B cell (primary cell): ENCODE measurements at places on chromosomes 12 and 14.

DNA sequence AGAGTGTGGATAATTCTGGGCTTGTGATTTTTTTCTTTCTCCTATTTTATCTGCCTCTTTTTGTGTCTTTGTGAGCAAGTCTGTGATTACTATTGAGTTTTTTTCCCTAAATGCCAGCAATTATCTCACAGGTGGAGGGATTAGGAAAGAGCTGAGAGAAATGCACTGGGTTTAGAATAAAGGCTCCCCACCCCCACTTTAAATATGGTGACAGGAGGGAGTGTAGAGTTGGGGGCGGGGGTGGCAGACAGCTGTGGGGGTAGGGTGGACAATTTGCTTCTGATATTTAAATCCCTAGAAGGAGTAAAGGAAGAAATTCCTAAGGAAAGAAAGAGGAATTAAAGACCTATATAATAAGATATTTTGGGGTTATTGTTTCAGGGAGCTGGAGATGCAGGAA lies 145.9 kb downstream of the NRXN3 start:
- no peaks in the 10 kb centered on the region for H3K4me1 ChIP-seq
- H3K27ac ChIP-seq: no peak overlapping the region
- no peaks in the 10 kb centered on the region for H3K27me3 ChIP-seq

DNA sequence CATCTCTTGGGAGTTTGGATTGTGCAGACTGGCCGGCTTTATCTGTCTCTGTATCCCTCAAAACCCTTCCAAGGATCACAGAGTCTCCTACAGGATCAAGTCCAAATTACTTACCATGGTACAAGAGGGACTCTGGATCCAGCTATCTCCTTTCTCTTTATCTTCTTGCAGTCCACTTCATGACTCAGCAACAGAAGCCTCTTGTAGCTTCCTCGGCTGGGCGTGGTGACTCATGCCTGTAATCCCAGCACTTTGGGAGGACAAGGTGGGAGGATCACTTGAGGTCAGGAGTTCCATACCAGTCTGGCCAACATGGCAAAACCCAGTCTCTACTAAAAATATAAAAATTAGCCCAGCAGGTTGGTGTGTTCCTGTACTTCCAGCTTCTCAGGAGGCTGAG lies 189.7 kb downstream of the BCAT1 start:
- H3K36me3 ChIP-seq: no peaks in the 10 kb centered on the region
- H3K27ac ChIP-seq: no peak overlapping the region
- H3K4me1 ChIP-seq: no peaks in the 10 kb centered on the region
- H3K27me3 ChIP-seq: no peaks in the 10 kb centered on the region

- no peak overlapping the region for H3K4me3 ChIP-seq
- no peak overlapping the region for H3K27ac ChIP-seq
- H3K36me3 ChIP-seq: no peaks in the 10 kb centered on the region
- H3K27me3 ChIP-seq: peaks cover 30% of the 10 kb centered on the region
- no peak for DNase-seq
Measured at GRCh38 chr14:22977684-22978486, 4.5 kb downstream of the AJUBA start.

DNA sequence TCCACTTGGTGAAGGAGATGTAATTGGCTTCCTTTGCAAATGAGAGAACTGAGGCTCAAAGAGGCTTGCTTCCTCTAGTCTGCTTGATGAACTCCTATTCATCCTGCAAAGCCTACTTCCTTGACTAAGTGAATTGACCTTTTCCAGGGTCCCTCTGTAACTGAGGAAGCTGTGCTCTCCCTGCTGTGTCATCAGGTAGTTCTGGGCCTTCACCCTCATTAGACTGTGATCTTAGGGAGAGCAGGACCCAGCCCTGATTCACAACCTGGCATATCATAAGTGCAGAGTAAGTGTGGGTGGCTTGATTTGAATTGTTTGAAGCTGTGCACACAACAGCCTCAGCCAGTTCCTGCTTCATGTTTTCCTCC lies 16.3 kb downstream of the ASB2 start:
- no peaks in the 10 kb centered on the region for H3K36me3 ChIP-seq
- no peak for DNase-seq
- peaks cover 92% of the 10 kb centered on the region for H3K4me1 ChIP-seq
- peak overlapping the region; percentile 68 for H3K27ac ChIP-seq

GRCh38 chr14:68636597-68636996 lies 156.3 kb downstream of the ZFP36L1 start:
- no peak for DNase-seq
- H3K4me3 ChIP-seq: no peak overlapping the region
- no peaks in the 10 kb centered on the region for H3K36me3 ChIP-seq
- peaks cover 19% of the 10 kb centered on the region for H3K4me1 ChIP-seq
- no peak overlapping the region for H3K27ac ChIP-seq

DNA sequence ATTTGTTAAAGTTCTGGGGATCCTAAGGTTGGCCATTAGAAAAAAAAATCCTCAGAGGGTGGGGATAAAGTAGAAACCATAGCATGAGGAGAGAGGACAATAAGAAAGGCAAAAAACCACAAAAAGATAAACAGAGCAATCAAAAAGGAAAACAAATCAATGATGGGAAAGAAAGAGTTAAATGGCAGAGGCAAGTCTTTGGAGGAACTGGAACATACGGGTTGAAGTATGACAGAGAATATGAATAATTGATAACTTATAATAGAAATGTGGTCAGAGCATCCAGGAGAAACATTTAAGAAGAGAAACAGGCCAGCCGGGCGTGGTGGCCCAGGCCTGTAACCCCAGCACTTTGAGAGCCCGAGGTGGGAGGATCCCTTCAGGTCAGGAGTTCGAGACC lies 17.8 kb upstream of the SALL2 start:
- no peaks in the 10 kb centered on the region for H3K4me1 ChIP-seq
- H3K4me3 ChIP-seq: no peak overlapping the region
- H3K27ac ChIP-seq: no peak overlapping the region

GRCh38 chr14:21509432-21510143 lies 1.6 kb downstream of the METTL3 start:
- H3K36me3 ChIP-seq: peaks cover 17% of the 10 kb centered on the region
- no peaks in the 10 kb centered on the region for H3K27me3 ChIP-seq
- peaks cover 26% of the 10 kb centered on the region for H3K4me1 ChIP-seq
- DNase-seq: no peak

DNA sequence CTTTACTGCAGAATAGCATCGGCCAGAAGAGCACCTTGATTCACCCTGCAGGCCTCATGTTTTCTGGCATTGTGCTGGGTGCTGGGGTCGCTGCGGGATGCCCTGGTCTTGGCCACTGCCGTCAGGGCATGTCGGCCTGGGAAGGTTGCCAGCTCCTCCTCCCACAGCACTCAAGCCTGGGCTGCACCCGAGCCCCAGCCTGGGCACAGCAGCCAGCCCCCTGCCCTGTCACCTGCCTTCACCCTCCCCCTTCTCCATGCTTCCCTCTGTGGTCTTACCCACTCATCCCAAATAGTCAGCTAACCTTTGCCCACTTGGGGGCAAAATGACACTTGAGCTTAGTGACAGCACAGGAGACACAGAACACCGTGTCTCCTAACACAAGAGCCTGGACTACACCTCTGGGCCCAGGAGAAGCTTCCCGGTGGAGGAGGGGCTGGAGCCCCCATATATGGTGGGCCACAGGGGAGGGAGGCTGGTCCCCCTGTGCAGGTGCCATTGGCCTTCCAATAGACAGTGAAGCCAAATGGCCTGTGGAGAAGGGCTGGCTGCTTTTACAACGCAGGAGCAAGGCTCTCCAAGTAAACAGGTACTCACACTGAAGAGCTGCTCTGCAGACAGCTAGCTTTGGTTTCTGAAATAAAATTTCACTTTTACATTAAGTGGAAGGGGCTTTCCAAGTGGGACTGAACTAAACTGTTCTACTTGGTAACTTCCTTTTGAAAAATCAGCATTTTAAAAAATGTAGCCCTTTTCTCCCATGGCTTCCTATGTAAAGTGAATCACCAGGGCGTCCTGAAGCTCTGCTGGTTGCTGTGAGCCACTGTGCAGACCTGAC lies 51.2 kb upstream of the AMN start:
- H3K27ac ChIP-seq: no peak overlapping the region
- DNase-seq: no peak
- no peak overlapping the region for H3K4me3 ChIP-seq
- no peaks in the 10 kb centered on the region for H3K27me3 ChIP-seq
- peaks cover 11% of the 10 kb centered on the region for H3K4me1 ChIP-seq

DNA sequence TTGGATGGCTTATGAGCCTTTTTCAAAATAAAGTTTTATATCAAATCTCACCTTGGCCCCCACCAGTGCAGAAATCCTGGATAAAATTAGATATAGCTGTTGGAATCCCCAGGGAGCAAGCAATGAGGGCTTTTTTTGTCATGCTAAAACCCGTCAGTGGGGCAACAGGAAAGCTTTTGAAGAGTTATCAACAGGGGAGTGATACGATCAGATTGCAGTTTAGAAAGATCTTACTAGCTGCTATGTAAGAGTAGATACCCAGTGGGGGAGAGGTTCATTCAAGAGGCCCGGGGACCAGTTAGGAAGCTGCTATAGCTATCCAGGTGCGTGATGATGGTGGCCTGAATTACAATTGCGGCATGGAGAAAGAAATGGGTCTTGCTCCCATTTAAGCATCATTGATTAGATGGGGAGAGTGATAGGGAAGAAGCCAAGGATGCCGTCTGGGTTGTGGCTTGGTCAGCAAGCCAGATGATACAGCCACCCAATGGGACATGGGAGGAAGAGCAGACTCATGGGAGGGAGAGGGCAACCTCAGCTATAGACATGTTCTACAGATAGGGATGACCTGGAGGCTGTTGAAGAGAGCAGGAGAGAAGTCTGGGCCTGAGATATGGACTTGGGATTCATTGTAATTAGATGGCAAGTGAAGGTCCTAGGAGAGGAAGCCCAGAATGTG lies 272.4 kb downstream of the DPF3 start:
- H3K4me3 ChIP-seq: no peak overlapping the region
- H3K27me3 ChIP-seq: no peaks in the 10 kb centered on the region
- no peak overlapping the region for H3K27ac ChIP-seq
- H3K36me3 ChIP-seq: no peaks in the 10 kb centered on the region

GRCh38 chr12:91702843-91703425 lies 442.7 kb downstream of the BTG1 start:
- no peaks in the 10 kb centered on the region for H3K36me3 ChIP-seq
- no peak for DNase-seq
- H3K27me3 ChIP-seq: no peaks in the 10 kb centered on the region
- H3K4me3 ChIP-seq: no peak overlapping the region
- H3K4me1 ChIP-seq: no peaks in the 10 kb centered on the region

- peaks cover 5% of the 10 kb centered on the region for H3K4me1 ChIP-seq
- peaks cover 12% of the 10 kb centered on the region for H3K36me3 ChIP-seq
- H3K27me3 ChIP-seq: no peaks in the 10 kb centered on the region
- DNase-seq: no peak
Measured at GRCh38 chr12:109938947-109939346, 38.9 kb downstream of the TCHP start.

- H3K27ac ChIP-seq: no peak overlapping the region
- DNase-seq: no peak
- no peak overlapping the region for H3K4me3 ChIP-seq
- no peaks in the 10 kb centered on the region for H3K36me3 ChIP-seq
Measured at GRCh38 chr14:89025561-89026236, 201.2 kb downstream of the TTC8 start.

DNA sequence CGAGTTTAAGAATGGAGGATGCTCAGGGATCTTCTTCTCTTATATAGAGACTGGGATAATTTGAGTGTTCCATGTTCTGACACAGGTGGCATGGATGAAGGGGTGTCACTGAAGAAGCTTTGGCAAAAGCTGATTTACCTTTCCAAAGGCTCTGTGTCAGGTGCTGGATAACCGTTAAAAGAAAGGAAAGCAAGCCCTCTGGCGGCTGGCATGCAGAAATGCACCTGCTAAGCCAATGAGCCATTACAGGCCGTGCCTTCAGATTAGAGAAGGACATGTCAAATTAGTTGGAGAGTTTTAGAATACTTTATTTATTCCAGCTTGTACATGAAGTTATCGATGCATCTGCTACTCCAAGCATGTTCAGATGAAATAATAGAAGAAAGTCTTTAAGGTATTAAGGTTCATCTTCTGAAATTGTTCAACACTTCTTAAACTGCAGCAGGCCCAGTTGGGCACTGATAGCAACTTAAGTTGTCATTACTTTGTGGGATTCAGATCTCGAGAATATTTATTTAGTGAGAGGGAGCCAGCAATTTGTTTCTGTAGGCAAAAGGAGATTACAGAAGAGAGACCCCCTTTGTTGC lies 678.2 kb downstream of the NRXN3 start:
- no peaks in the 10 kb centered on the region for H3K36me3 ChIP-seq
- H3K27ac ChIP-seq: no peak overlapping the region
- H3K4me1 ChIP-seq: no peaks in the 10 kb centered on the region

GRCh38 chr14:20418501-20418909 lies 5.2 kb upstream of the TEP1 start:
- no peaks in the 10 kb centered on the region for H3K27me3 ChIP-seq
- no peak overlapping the region for H3K4me3 ChIP-seq
- no peaks in the 10 kb centered on the region for H3K36me3 ChIP-seq
- H3K27ac ChIP-seq: no peak overlapping the region
- no peak for DNase-seq

DNA sequence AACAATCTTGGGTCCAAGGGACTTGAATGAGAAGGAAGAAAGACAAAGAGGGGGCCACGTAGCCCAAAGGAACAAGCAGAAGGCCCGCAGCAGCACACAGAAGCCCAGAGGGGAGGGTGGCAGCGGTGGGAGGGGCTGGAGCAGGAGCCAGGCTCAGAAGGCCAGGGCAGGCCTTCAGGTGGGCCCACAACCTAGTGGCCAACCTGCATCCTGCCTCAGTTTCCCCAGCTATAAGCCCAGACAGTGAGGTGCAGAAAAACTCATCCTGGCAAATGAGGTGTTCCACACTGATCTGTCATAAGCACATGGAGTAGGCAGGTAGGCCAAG lies 34.1 kb downstream of the LTBP2 start:
- H3K4me1 ChIP-seq: no peaks in the 10 kb centered on the region
- DNase-seq: no peak
- no peaks in the 10 kb centered on the region for H3K36me3 ChIP-seq
- no peak overlapping the region for H3K4me3 ChIP-seq
- no peaks in the 10 kb centered on the region for H3K27me3 ChIP-seq

- H3K36me3 ChIP-seq: no peaks in the 10 kb centered on the region
- H3K4me1 ChIP-seq: no peaks in the 10 kb centered on the region
- no peaks in the 10 kb centered on the region for H3K27me3 ChIP-seq
- DNase-seq: no peak
- H3K27ac ChIP-seq: no peak overlapping the region
Measured at GRCh38 chr12:11513288-11513687, 117.9 kb upstream of the PRB2 start.

- no peak for DNase-seq
- no peaks in the 10 kb centered on the region for H3K4me1 ChIP-seq
- no peak overlapping the region for H3K4me3 ChIP-seq
- no peaks in the 10 kb centered on the region for H3K27me3 ChIP-seq
- no peaks in the 10 kb centered on the region for H3K36me3 ChIP-seq
Measured at GRCh38 chr14:36979863-36980262, 192.5 kb downstream of the SLC25A21 start.
